GF-D8 (cell line): ENCODE measurements at places on chromosomes 2 and 18.
A peak's percentile ranks its signal among the peaks of the same experiment; 100 is the strongest.

DNA sequence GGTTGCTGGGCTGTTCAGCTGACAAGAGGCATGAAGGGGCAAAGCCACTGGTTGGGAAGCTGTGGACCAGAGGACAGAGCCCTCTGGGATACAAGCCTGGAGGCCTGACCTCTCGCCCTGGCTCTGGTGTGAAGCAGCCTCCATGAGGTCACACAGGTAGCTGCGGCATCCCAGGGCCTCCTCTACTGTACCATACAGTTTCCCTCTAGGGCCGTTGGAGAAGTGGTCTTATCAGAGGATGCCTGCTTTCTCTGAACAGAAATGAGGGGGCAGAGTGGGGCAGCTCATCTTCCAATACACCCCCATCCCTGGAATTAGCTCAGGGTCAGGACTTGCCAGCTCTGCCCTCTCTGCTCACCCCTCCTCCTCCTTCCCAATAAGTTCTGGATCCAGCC is 135.1 kb upstream of the SMAD2 start:
- DNase-seq, result no peak

- DNase-seq, result no peak
These were observed 4.6 kb upstream of the DLX1 start for GRCh38 chr2:172080641-172081220.

- no peak for DNase-seq
These were observed 584.8 kb downstream of the TSN start for GRCh38 chr2:122340246-122340645.

- no peak for DNase-seq
These were observed 22.0 kb upstream of the UPP2 start for GRCh38 chr2:158079672-158080071.

- no peak for DNase-seq
These were observed 55.4 kb upstream of the NCOA1 start for GRCh38 chr2:24435391-24436316.

DNA sequence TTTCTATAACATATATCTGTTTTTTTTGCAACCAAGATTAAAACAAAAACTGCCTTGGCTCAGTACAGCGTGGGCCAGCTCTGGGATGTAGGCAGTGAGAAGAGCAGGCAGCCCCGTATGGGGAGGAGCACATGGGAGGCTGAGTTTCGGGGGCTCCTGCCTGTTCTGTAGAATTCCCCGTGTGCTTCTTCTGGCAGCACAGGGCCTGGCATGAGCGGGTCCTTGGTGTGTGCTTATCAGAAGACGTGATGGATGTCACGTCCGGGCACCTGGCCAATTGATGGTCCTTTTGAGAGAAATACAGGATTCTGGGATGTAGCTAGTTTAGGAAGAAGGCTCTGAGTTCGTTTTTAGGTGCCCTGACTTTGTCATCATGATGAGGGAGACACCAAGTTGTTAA is 16.2 kb downstream of the IMPA2 start:
- no peak for DNase-seq

- no peak for DNase-seq
These were observed 51.7 kb downstream of the ARMC9 start for GRCh38 chr2:231250146-231250545.

DNA sequence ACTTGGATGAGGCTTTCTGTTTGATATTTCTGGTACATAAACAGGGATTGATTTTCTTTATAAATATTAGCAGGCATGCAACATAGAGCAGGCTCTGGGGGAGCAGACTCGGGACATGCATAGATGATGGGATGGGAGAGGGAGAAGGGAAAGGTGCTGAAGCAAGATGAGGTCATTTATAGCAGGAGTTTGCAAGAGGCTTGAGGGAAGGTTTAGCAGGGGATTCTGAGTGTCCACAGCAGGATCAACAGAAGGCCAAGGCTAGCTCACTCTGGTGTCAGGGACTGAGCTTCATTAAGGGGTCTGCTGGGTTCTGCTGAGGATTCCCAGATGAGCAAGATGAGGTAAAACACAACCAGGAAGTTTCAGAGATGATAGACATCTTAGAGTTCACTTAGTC is 309.1 kb upstream of the CELF4 start:
- DNase-seq, result no peak

- no peak for DNase-seq
These were observed 16.2 kb downstream of the EPB41L3 start for GRCh38 chr18:5527603-5528002.

GRCh38 chr2:112821682-112822081 is 14.9 kb downstream of the IL1B start:
- DNase-seq, result peak; percentile 83

DNA sequence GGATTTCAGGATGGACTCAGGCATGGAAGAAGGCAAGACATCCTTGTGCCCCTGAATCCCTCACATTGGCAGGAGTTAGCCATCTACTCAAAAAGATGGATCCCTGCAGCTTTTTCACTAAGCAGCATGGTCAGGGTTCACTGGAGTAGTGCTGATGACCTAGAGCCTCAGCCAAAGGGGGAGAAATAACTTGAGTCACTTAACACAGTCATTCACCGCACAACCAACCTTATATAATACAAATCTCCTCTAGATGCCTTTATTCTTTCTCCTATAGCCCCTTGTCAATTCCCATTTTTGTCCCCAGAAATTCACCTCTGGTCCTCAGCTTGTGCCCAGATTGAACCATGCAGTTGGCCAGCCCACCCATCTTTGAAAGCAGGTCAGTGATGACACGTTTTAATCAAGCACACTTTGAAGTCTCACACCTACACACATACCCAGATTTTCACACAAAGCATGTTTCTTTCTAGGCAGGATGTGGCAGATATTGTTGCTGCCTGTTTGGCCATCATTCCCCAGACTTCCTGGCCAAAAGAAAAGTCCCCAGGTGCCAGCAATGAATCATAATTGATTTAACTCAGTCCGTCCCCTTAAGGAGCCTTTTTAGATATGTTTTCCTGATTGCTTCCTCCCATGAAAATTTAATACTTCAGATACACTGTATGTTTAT is 84.2 kb downstream of the LBH start:
- no peak for DNase-seq

GRCh38 chr2:25204190-25204838 is 35.9 kb upstream of the POMC start:
- no peak for DNase-seq

DNA sequence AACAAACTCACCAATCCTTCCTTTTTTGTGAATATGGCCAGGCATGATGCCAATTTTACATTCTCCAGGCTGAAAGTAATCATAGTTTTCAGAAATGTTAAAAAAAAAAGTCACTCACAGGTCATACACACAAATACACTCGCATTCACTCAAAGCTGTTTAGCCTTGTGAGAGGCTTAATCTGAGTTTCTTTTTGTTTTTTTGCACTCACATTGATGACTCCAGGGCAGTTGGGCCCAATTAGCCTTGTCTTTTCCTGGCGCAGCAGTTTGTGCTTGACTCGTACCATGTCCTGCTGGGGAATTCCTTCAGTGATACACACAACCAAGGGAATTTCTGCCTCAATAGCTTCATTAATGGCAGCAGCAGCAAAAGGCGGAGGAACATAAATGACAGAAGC is 18.0 kb downstream of the SUCLG1 start:
- DNase-seq, result no peak

DNA sequence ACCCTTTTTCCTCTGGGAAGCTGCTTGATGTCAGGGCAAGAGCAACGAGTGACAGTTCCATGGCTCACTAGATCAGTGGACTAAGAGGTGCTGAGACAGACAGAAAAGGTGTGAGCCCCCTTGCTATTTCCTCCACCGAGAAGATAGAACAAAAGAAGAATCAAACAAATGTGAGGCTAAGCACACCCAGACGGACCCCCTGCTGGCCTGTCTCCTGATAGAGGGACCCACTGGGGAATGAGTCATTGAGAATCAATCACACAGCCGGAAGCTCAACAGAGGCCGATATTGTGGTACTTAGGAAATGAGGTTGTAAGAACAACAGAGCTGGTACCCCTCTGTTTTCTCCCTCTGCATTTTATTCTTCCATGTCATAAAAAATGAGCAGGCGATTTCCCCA is 89.8 kb upstream of the TEX51 start:
- no peak for DNase-seq

- peak; percentile 97 for DNase-seq
These were observed 15.5 kb downstream of the PNO1 start for GRCh38 chr2:68172990-68173700.

- DNase-seq, result no peak
These were observed 372.8 kb upstream of the RAB6C start for GRCh38 chr2:129606496-129607270.

DNA sequence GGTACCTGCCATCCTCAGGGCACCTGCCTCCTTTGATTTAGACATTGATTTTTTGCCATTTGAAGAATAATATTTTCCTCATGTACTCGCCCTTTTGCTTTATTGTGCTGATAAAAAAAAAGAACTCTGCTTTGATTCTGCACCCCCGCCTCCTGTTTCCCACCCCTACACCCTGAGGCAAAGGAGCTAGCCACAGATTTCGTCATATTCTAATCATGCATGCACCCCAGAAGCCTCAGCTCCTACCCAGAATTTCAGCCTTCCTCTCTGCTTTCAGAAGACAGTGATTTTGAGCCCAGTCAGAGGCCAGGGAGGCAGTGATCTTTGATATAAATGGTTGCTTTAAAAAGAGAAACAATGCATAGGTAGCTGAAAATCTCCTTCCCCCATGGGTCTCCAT is 329.0 kb downstream of the PTPRM start:
- no peak for DNase-seq

DNA sequence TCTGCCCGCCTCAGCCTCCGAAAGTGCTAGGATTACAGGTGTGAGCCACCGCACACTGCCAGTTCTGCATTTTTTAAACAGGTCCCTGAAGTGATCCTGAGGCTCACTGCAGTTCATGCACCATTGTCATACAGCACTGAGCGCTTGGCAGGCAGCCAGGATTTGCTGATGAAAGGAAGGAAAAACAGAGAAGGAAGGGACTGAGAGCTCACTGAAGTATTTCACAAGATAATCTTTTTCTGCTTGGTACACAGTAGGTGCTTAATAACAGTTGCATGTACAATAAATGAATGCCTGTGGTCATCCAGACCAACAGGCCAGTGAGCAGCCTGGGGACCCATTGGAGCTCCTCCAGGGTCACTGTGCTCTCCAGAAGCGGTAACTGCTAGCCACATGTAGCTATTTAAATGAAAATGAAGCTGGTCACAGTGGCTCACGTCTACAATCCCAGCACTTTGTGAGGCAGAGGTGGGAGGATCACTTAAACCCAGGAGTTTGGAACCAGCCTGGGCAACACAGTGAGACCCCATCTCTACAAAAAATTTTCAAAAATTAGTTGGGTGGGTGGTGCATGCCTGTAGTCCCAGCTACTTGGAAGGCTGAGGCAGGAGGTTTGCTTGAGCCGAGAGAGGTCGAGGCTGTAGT is 33.1 kb upstream of the SMAD7 start:
- peak; percentile 35 for DNase-seq

DNA sequence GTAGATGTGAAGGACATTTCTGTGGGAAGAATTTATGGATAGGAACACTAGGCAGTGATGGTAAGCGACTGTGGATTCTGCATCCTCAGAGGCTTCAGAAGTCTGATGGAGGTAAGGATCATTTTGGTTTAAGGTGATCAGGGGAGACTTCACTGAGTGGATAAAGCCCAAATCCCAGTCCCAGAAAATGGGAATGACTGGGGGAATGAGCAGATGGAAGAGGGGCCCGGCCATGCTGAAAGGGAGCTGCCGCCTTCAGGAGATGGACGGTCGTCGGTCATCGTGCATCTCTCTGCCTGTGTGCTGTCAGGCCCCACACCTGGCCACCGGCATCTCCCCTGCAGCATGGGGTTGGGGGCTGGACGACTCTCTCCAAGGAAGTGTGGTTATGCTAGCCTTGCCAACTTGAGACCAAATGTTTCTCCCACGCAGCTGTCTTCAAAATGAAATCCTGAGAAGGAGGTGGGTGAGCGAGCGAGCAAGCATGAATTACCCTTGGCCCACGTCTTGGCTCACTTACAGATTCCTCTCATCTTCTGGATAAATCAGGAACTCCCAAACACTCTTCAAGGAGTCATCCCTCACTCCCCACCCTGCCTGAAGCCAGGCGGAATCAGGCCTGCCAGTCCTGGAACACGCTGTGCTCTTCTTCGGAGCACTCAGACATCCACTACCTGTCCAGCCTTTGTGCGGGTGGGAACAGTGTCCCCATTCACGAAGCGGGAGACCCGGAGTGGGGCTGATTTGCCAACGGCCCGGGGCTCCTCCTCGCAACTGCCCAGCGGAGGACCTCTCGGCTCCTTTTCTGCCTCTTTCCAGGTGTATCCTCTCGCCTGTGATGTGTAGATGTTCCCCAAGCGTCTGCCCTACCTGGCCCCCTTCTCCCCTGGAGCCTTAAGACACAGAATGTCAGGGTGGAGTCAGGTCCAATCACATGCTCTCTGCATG is 85.6 kb downstream of the PRKCE start:
- DNase-seq, result no peak

DNA sequence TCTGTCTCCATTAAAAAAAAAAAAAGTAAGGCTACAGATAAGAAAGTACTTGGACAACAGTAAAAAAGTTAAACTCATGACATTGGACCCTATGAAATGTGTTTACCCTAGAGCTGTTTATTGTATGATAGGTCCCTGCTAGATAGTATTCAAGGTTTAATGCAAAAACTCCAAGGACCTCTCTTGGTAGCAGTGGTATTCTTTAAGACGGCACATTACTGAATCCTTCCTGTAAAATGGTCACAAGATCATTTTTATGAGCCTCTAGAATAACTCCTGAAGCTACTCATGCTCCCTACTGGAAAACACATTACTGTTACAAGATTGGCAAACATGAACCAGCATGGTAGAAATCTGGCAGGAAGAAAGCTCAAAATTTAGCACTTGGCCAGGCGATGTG is 38.8 kb downstream of the GALM start:
- no peak for DNase-seq

DNA sequence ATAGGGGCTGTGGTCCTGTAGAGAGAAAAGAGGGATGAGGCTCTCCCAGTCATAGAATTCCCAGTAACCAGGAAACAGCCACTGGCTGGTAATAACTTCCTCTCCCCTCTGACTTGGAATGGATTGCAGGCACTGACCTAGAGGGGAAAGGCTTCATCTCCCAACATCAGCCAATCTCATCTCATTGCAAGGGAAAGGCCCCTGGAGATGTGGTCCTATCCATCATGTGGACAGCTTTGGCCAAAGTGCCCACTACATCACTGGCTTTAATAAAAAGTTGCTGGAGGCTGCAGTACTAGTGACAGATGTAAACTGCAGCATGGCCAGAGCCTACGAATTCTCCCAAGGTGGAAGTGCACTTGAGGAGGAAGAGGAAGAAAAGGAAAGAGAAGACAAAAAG is 820.5 kb upstream of the CELF4 start:
- DNase-seq, result no peak

DNA sequence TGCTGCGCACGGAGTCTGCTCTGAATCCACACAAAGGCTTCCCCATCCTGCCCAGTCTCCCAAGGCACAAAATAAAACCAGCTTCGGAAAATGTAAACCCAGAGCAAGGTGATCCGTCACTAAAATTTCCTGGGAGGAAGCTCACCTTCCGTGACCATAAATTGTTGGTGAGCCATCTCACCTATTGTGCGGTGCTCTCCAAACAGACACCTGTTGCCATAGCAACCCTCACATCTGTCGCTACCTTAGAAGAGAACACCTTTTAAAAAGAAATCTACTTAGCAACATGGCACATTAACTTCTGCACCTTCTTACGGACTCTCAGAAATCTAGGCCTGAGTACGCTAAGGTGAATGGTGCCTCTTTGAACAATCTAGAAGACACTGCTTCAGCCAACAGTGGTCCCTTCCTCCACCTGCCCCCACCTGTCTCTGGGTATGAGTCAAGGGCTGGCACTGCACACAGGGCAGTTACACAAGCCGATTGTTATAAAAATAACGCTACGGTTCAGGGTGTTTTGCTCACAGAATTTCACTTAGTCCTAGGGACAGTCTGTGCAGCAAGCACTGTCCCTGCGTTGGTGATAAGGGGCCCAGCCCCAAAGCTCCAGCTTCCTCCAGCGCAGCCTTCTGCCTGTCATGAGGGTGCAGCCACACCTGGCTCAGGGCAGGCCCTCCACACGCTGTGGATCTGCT is 114.9 kb upstream of the ID2 start:
- DNase-seq, result no peak
